Activated T-helper 1 cell treated with anti-CD3 and anti-CD28 coated beads, Interleukin-12 subunit alpha, Interleukin-12 subunit beta, Interleukin-2, Interleukin-4 antibody, amounts not matched to agents 30 ng/mL and 10 ng/mL and 1 ng/mL, durations not matched to agents 14 hours and 24 hours and 36 hours (primary cell): ENCODE measurements at places on chromosomes 3 and 15. TPM values are rescaled to one million over a fixed set of nuclear protein-coding genes. Genes with fewer than 3 reads are reported as not detected.

DNA sequence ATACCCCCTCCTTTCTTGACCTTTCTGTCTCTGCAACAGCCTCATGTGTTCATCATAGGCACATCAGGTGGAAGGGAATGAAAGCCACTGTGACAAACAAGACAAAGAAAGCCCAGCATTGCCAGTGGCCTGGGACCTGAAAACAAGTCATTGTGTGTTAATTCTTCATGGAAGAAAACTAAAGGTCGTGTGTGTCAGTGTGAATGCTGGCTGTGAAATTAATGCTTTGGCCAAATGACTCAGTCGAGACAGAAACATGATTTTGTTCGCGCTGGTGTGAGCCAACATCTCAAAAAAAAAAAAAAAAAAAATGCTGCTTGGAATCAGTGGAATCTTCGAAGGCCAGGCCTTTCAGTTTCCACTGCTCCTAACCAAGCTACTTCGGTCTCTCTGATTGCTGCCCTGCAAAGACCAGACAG, 386.5 kb upstream of the PROK2 start:
- peaks cover under 1% of the 10 kb centered on the region for H3K4me1 ChIP-seq
- no peak for DNase-seq
- H3K4me3 ChIP-seq: no peak overlapping the region
- peaks cover 6% of the 10 kb centered on the region for H3K27me3 ChIP-seq
- H3K36me3 ChIP-seq: no peaks in the 10 kb centered on the region

ZNF860 gene
- 0.34 and 0.81 TPM in 2 replicates for total RNA-seq

EXD1 gene
- not detected in 2 replicates for total RNA-seq

DNA sequence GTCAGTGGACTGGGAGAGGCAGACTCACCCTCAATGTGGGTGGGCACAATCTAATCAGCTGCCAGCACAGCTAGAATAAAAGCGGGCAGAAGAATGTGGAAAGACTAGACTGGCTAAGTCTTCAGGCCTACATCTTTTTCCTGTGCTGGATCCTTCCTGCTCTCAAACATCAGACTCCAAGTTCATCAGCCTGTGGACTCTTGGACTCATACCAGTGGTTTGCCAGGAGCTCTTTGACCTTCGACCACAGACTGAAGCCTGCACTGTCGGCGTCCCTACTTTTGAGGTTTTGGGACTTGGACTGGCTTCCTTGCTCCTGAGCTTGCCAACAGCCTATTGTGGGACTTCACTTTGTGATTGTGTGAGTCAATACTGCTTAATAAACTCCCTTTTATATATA, 68.0 kb downstream of the CNTN3 start:
- H3K4me3 ChIP-seq: no peak overlapping the region
- H3K27ac ChIP-seq: no peak overlapping the region
- no peak for DNase-seq
- H3K27me3 ChIP-seq: no peaks in the 10 kb centered on the region
- H3K4me1 ChIP-seq: no peaks in the 10 kb centered on the region

XIRP1 gene
- total RNA-seq: 2.4 and 3.0 TPM in 2 replicates

SENP8 gene
- 1.5 and 1.8 TPM in 2 replicates for total RNA-seq

CFAP91 gene
- 0.24 TPM in 1 of 2 replicates, not detected in the other for total RNA-seq

DNA sequence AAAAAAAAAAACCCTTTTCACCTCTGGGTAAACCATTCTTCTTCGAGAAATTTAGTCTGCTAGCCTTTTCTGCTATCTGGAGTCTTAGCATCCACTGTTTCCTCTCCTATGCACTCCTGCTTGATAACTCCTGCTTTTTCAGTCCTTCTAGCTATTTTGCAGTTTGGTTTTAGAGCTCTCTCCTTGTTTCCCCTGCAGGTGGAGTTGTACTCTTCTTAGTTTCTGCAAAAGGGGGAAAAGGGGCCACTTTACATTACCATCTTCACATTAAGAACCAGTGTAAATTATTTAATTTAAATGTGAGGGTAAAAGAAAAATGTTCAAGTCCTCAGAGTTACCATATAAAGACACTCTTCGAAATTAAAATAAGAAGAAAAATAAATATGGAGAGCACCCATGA, 23.6 kb upstream of the MYLK start:
- H3K27me3 ChIP-seq: no peaks in the 10 kb centered on the region
- no peaks in the 10 kb centered on the region for H3K36me3 ChIP-seq
- peak overlapping the region; percentile 11 for H3K27ac ChIP-seq
- H3K4me3 ChIP-seq: no peak overlapping the region

GRCh38 chr15:39154227-39154638, 426.6 kb upstream of the THBS1 start:
- H3K27ac ChIP-seq: no peak overlapping the region
- H3K36me3 ChIP-seq: no peaks in the 10 kb centered on the region
- peaks cover 12% of the 10 kb centered on the region for H3K27me3 ChIP-seq

DNA sequence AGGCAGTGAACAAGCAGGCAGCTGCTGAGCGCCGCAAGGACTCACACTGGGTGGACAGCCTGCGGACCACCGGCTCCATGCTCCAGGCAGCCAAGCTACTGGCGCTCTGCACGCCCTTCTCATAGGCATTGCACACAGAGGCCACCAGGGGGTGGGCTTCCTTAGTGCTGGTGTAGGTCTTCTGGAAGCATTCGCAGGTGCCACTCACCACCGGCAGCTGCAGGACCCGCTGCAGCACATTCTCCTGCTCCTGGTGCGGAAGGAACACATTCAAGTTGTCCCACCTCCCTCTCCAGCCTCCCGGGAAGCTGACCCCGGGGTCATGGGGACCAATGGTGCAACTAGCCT, 6.0 kb downstream of the PLIN1 start:
- H3K4me3 ChIP-seq: no peak overlapping the region
- H3K4me1 ChIP-seq: no peaks in the 10 kb centered on the region
- no peak overlapping the region for H3K27ac ChIP-seq

GRCh38 chr15:66860844-66861243, 158.8 kb downstream of the SMAD6 start:
- no peak for DNase-seq
- H3K36me3 ChIP-seq: no peaks in the 10 kb centered on the region

DNA sequence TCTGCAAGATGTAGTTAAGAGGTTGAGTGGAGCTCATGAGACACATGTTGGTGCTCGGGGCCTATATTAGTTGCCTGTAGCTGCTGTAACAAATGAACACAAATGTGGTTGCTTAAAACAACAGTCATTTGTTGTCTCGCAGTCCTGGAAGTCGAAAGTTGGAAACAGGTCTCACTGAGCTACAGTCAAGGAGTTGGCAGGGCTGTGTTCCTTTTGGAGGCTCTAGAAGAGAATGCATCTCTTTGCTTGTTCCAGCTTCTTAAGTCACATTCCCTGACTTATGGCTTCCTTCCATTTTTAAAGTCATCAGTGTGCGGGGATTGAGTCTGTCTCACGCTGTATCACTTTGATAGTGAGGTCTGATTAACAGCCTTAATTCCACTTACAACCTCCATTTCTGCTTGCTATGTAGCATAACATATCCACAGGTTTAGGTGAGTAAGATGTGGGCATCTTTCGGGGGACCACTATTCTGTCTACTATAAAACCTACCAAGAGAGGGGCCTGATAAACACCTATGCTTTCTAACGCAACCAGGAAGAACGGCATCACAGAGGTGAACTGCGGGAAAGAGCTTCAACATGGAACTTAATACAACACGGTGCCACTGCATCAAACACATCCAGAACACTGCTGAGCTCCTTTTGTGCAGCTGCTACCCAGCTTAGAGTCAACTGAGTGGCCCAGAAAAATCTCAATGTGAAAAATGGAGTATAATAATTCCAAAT, 119.4 kb downstream of the ATP10A start:
- H3K4me1 ChIP-seq: peaks cover 14% of the 10 kb centered on the region
- peaks cover 2% of the 10 kb centered on the region for H3K36me3 ChIP-seq
- DNase-seq: no peak
- no peak overlapping the region for H3K4me3 ChIP-seq
- H3K27me3 ChIP-seq: no peaks in the 10 kb centered on the region

DNA sequence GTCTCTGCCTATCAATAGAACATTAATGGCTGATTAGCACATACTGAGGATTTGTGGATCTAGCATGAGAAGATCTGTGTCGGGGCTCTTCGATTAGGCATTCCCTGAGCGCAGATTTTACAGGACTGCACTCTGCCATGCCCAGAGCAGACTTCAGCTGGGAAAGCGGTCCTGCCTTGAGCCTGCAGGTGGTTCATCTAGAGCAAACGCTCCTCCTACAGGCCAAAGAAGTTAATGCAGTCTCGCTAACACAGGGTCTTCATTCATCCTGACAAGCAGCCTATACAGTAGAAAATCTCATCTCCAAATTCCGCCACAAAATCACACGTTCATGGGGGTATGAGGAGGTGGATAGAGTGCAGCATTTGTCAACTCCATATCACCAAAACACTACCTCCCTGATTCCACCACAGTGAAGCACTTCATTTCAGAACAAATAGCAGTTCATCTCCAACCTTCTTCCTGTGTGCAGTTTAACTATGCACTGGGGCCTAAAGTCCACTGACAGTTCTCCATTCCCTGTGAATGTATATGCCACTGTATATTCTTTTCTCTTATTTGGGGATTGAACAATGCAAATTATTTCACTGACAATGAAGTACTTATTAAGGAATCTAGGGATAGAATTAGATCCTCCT, 405.8 kb downstream of the IGSF11 start:
- no peaks in the 10 kb centered on the region for H3K36me3 ChIP-seq
- H3K27me3 ChIP-seq: peaks cover 3% of the 10 kb centered on the region
- DNase-seq: no peak

HAUS2 gene
- 43.2 and 46.7 TPM in 2 replicates for total RNA-seq

DNA sequence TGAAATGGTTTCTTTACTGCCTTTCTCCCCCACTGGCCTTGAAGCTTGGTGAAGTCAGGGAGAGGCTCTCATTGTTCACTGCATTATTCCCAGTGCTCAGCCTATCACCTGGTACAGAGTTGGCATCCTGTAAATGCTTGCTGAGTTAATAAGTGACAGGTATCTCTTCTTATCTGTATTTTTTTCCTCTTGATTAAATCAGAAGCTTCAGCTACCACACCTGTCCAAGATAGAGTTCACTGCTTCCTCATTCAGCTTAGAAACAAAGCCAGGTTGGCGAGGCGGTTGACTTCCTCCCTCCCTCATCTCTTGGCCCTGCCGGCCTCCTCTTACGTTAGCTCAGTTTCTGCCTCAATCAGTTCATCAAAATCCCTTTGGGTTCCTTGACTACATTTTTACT, 142.8 kb downstream of the LIPC start:
- H3K27me3 ChIP-seq: peaks cover 4% of the 10 kb centered on the region
- no peak overlapping the region for H3K27ac ChIP-seq
- peaks cover 13% of the 10 kb centered on the region for H3K4me1 ChIP-seq
- DNase-seq: no peak
- H3K36me3 ChIP-seq: no peaks in the 10 kb centered on the region

GRCh38 chr3:71195492-71195891, 388.0 kb downstream of the FOXP1 start:
- no peak overlapping the region for H3K27ac ChIP-seq
- no peak overlapping the region for H3K4me3 ChIP-seq
- DNase-seq: no peak

GRCh38 chr3:49173792-49174170, 2.4 kb downstream of the KLHDC8B start:
- DNase-seq: no peak
- no peak overlapping the region for H3K27ac ChIP-seq
- H3K4me1 ChIP-seq: peaks cover 6% of the 10 kb centered on the region
- H3K27me3 ChIP-seq: no peaks in the 10 kb centered on the region
- no peak overlapping the region for H3K4me3 ChIP-seq

DNA sequence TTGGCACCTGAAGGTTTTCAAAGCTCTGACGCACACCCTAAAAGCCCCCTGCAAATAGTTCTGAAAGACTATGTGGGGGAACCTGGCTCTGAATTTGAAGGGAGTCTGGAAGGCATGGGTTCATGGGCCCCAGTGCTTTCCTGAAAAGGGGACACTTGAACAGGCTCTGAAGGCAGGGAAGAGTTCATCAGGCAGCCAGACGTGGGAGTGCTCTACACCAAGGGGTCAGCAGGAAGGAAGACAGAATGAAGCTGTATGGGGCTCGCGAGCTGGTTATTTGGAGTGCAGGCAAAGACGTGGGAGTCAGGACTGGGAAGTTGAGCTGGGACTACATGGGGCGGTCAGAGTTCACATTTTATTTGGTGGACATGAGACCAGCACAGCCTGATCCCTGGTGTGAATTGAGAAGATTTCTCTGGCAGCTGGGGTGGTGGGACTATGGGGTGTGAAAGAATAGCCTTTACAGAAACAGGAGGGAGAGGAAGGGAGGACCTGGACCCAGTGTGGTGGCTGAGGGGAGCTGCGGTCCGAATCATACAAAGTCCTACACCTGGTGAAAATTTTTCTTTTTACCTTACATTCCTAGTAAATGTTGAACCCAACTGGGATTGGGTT, 12.6 kb downstream of the ABHD6 start:
- H3K4me3 ChIP-seq: no peak overlapping the region
- H3K36me3 ChIP-seq: no peaks in the 10 kb centered on the region

GRCh38 chr3:44058022-44058867, 183.4 kb upstream of the TOPAZ1 start:
- no peak overlapping the region for H3K27ac ChIP-seq
- DNase-seq: no peak
- no peaks in the 10 kb centered on the region for H3K36me3 ChIP-seq
- peaks cover 5% of the 10 kb centered on the region for H3K27me3 ChIP-seq

DNA sequence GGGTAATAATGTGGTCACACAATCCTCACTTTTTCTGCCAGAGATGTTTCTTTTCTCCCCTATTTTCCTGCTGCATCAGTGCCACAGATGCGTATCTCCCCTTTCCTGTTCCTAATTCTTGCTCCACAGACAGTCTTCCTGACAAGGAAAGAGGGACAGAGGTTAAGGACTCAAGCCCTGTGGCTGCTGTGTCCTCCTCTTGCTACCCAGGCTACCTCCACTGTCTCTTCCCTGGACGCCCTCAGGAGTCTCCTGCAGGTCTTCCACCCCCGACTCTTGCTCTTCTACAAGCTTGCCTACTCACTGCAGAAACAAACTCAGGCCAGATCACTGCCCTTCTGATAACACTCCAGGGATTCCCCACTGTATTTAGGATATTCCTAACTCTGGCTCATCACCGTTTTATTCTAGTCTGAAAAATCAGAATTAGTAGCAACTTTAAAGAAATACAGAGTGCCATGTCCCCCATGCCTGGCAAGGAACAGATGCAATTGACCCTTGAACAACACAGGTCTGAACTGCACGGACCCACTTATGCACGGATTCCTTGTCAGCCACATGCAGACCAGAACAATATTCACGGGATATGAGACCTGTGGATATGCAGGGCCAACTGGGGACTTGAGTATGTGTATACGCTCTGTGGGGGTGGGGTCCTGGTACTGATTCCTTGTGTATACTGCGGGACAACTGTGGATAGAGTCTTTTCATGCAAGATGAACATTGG, 151.8 kb downstream of the GHSR start:
- H3K4me3 ChIP-seq: no peak overlapping the region
- H3K27ac ChIP-seq: no peak overlapping the region
- H3K36me3 ChIP-seq: peaks cover 12% of the 10 kb centered on the region
- H3K4me1 ChIP-seq: no peaks in the 10 kb centered on the region

GRCh38 chr3:190038050-190038933, 82.4 kb downstream of the P3H2 start:
- H3K27me3 ChIP-seq: peaks cover 4% of the 10 kb centered on the region
- H3K4me3 ChIP-seq: no peak overlapping the region
- no peaks in the 10 kb centered on the region for H3K36me3 ChIP-seq
- no peaks in the 10 kb centered on the region for H3K4me1 ChIP-seq
- no peak overlapping the region for H3K27ac ChIP-seq

GRCh38 chr15:52295421-52296001, at the start of gene MYO5C:
Gene MYO5C (minus strand): TSS chr15:52295804. CDS start chr15:52295636, 168 bp downstream.
- H3K4me1 ChIP-seq: peaks cover 25% of the 10 kb centered on the region
- H3K4me3 ChIP-seq: peak within 1 kb of the TSS; percentile 65
- H3K36me3 ChIP-seq: no peaks in the 10 kb centered on the region
- no peak within 1 kb of the TSS for H3K27ac ChIP-seq
- DNase-seq: no peak
